Esophagus squamous epithelium (tissue), 5 donors: ENCODE measurements at places on chromosomes 4 and X. TPM values are rescaled to one million over a fixed set of nuclear protein-coding genes. Genes with fewer than 3 reads are reported as not detected.

Gene ZDHHC15
- 0.27 TPM for total RNA-seq

Gene MTM1
- 12.7 TPM for total RNA-seq

Gene RBM46
- not detected for total RNA-seq

Gene GLRB
- 0.27 TPM for total RNA-seq

Gene HSD17B13
- not detected for total RNA-seq

Gene CDS1
- 18.9 TPM for total RNA-seq

Gene FOXP3
- total RNA-seq, result 0.83 TPM

Gene SEL1L3
- total RNA-seq, result 7.5 TPM

Gene PDE5A
- total RNA-seq, result 1.9 TPM
